ENCODE measurements at places on chromosomes 13 and 19.

DNA sequence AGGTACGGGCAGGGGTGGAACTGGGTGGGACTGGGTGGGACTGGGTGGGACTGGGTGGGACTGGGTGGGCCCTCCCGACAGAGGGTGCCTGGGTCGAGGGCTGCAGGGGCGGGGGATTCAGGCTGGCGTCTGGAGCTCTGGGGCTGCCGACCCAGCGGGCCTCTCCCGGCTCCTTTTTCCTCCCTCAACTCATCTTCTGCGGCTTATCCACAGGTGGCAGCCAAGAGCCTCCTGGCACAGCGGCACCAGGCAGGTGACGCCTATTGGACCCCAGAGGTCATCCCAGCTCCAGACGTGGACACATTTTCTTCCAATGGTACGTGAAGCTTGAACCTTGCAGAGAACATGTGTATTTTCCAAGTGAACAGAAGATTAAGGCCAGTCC is 533 bp downstream of the ZNF544 start:
- no peak for DNase-seq

DNA sequence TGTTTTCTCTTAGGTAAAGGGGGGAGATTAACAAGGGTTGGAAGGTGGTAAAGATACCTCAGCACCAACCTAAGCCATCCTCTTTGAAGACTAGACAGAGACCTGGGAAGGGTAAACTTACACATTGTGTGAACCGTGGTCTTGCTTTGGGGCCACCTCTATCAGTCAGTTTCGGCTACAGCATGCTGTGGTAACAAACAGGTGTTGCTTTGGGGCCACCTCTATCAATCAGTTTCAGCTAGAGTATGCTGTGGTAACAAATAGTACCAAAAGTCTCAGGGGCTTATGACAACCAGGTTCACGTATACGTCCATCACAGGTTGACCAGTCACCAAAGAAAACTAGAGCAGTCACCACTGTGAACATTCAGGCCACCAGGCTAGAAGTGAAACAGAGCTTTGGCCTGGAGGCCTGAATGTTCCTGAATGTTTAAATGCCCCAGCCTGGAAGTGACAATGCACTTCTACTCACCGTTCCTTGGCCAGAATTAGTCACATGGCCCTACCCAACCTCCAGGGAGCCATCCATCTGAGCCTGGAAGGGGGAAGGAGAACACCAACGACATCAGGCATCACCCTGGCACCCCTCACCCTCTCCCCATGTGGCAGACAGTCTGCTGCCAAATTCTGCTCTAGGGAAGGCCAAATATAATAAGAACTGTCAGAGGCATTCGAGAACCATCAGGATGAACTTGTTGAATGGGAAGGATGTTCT is 3.8 kb downstream of the FXYD7 start:
- DNase-seq = no peak

DNA sequence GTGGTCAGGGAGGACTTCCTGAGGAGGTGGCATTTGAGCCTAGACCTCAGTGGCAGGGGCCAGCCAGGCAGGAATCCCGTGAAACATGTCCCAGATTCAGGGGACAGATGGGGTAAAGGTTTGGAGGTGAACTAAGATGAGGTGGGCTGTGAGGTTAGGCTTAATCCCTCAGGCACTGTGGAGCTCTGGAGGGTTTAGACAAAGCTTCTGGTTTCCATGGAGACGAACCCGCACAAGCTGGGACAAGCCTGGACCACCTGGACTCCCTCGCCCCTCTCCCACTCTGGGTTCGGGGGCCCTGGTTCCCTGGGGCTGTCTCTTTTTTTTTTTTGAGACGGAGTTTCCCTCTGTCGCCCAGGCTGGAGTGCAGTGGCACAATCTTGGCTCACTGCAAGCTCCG is 15.7 kb downstream of the TJP3 start:
- no peak for DNase-seq

DNA sequence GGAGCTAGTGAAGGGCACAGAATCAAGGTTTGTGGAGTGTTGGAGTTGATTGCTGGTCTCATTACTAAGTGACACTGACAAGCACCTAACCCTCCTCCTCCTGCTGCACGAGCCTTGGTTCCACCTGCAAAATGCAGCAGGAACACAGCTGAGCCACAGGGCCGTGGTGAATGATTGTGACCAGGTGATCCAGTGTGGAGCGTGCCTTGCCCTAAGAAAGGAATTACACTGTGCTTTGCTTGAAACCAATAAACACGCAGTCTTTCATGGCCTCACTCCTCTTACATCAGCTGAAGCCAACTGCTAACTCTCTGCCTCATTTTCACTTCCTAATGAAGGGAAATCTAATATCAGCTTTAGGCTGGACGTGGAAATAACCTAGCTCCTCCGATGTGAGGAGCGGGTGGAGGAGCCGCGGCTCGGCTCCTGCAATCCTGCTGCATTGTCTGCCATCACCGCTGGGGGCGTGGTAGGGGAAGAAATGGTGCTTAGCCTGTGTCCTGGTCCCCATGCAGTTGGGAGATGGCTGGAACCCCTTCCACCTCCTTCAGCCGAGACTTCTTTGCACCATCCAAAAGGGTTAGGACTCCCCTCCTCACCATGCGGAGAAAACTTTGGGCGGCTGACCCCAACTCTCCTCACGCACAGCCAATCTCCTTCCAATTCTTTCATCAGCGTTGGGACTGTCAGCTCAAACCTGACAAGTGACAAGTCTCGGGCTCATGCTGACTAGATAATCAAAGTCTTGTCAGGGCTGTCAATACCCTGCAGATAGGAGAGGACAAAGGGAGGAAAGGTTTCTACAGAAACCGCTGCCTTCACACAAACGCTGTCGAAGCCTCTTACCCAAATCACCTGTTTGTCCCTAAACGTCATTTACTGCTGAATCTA is 427.9 kb downstream of the ZNF536 start:
- DNase-seq = no peak

- no peak for DNase-seq
Observed at GRCh38 chr19:14494910-14495671, 836 bp downstream of the GIPC1 start.

DNA sequence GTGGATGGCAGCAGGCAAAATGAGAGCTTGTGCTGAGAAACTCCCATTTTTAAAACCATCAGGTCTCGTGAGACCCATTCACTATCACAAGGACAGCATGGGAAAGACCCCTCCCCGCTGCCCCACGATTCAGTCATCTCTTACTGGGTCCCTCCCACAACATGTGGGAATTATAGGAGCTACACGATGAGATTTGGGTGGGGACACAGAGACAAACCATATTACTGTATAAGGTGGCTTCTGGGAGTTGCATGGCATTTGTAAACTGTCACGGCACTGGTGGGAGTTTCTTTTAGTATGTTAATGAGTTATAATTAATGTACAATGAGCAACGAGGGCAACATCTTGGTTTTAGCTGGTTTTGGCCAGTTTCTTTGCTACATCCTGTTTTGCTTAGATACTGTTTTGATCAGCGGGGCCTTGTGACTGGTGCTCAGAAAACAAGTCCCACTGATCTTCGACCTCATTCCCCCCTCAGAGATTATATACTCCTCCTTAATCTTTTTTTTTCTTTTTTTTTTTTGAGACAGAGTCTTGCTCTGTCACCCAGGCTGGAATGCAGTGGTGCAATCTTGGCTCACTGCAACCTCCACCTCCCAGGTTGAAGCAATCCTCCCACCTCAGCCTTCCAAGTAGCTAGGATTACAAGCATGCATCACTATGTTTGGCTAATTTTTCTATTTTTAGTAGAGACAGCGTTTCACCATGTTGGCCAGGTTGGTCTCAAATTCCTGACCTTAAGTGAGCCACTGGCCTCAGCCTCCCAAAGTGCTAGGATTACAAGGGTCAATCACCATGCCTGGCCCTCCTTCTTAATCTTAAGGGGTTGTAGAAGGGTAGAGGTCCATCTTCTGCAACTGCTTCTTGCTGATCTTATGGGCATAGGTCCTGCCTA is 21.3 kb upstream of the ZNF599 start:
- no peak for DNase-seq

DNA sequence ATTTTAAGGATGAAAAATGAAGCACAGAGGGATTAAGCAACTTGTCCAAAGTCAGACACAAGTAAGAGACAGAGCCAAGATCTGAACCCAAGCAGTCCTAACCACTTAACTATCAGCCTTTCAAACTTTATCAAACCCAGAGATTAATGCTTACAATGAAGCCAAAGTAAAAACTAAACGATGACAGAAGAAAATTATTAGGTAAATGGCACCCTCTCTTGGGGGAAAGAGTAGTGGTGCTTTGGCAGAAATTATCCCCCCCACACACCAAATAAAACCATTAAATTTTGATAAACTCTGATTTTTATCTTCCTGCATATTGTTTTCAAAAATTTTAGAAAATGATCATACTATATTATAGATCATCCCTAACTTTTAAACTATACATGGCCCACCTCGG is 329.2 kb downstream of the SLC7A1 start:
- no peak for DNase-seq

DNA sequence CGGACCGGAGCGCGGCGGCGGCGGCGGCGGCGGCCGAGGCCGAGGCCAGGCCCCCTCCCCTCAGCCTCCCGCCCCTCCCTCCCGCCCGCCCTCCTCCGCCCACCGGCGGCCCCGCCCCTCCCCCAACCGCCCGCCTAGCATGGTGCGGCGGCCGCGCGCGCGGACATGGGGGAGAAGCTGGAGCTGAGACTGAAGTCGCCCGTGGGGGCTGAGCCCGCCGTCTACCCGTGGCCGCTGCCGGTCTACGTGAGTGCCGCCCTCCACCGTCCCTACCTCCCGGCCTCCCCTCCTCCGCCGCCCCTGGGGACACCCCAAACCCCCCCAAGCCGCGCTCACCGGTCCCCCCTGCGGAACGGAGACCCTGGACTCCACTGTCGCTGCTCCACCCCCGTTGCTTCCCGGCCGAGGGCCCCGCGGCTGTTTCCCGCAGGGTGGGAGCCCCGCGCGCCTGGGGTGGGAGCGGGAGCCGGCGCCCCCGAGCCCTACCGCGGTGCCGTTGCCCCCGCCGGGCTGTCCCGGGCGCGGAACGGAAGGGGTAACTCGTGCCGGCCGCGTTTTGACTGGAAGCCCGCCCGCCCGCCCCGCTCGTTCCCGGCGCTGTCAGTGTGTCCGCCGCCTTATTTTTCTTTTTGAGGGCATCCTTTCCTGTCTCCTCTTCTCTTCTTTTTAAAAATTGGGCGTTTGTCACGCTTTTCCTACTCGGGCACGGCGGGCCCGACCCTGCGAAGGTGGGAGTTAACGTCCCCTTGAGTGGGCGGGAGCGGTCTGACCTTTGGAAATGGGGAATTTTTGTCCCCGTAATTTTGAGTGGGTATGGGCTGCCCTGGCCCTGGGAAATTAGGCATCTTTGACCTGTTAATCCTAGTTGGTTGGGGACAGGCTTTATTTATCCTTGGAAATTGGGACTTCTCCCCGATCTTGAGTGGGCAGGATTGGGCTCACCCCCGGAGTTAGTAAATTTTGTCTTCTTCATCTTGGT is 576 bp downstream of the DOT1L start:
- DNase-seq = no peak

DNA sequence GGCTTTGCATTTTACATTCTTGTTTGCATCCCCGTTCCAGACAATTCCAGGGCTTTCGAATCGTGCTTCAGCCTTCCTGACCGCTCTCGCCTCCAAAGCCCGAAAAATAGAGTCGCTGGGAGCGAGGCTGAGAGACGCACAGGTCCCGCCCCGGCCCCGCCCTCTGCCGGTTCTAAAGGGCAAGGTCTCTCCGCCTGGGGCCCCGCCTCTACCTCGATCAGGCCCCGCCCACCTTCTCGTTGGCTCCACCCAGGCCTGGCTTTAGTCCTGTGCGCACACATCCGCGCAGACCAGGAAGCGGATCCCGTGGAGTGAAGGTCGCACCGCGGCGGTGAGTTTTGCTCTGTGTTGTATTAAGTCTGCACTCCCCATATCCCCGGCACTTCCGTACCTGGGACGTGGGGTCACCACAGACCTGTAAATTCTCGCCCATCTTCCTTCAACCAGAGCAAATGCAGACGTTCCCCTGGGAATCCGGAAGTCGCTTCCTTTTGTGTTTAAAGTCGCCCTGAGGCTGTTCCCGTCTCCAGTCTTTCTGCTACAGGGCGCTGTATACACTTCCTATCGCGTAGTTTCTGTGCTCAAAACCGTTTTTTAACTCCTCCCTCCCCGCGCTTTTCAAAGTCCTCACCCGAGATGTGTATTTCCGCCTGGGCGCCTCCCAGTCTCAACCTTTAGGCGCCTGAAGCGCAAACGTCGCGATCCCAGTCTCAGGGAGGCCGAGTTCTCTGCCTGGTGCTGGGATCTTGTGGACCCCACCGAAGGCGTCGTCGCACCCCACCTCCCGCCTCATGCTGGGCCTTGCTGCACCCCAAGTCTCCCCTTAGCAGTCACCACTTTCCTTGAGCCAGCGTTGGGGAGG is at the start of gene ZNF701:
Gene ZNF701 (plus strand): TSS at position 288 of the 862 bp plus-strand sequence. CDS start 3,861 bp downstream, outside the sequence.
- DNase-seq = peak; percentile 98

- DNase-seq = no peak
Observed at GRCh38 chr19:43406297-43406696, 8.4 kb upstream of the TEX101 start.

DNA sequence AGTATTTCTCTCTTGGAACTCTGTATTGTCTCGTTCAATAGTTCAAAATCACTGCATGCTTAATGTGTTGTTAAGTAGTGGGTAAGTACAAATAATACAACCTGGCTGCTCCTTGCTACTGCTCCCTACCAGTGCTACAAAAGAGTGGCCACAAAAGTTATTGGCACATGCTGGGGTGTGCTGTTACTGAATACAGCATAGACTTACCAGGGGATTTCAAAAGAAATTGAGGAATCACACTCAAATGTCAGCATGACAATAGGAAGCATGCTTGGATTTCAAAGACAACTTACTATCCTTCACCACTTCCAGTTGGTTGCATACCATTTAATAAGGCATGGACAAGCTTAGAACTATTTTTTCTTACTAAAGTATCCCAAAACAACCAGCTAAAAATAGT is 1041.3 kb upstream of the SPRY2 start:
- DNase-seq = no peak

DNA sequence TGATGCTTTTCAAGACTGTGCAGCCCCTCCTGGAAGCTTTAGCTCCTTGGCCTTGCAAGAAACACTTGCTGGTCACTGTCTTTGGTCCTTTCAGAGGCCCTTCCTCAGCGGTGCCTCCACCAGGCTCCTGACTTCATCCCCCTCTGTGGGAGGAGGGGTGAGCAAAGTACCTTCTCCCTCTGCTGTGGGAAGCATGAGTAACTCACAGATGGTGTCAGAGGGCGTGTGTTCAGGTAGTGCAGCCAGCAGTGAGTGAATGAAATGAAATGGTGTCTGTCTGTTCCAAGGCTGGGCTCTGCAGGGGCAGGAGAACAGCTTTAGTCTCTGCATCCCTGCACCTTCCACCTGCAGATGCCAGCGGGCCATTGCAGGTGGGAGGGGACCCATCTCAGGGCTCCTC is 102.9 kb downstream of the SHISA2 start:
- no peak for DNase-seq

All from dorsolateral prefrontal cortex (tissue), 122 donors.